Stimulated activated naive CD4-positive, alpha-beta T cell (primary cell): ENCODE measurements at places on chromosomes 1 and 21.

GRCh38 chr1:197786280-197786679 is 11.0 kb upstream of the DENND1B start:
- DNase-seq, result no peak

GRCh38 chr1:212688341-212689047 is 11.1 kb downstream of the BATF3 start:
- no peak for DNase-seq

- no peak for DNase-seq
These were observed 27.7 kb upstream of the HAO2 start for GRCh38 chr1:119340861-119341261.

- no peak for DNase-seq
These were observed 629.5 kb downstream of the LMO4 start for GRCh38 chr1:87958201-87958600.

DNA sequence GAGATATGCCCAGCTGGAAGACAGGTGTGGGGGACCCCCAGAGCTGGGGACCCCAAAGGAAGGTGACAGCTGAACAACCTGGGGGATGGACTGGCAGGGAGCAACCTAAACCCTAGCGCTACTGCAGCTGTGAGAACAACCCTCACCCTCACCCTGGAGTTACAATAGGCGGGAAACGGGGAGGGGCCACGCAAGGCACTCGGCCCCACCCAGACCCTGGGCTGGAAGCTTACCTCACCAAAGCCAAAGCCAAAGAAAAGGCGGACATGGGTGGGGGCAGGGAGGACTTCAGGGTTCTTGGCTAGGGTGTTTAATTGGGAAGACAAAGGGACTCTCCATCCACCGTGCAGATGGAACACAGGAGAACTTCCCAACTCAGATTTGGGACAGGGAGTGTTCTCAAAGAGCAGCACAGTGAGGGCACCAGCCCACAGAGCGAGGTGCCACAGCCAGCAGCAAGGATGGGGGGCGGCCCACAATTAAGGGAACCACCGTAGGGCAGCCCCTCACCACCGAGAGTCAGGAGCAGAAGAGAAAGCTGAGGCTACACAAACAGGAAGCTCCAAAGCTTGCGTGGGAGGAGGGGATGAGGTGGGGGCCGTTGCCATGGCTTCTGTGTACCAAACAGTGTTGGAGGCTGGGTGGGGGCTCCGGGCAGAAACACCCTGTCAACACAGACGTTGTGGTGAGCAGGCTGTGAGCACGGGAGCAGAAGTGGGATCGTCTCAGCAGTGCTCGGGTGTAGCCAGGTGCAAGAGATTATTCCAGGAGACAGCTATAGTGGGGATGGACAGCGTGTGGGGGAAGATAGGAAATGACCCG is 1.9 kb downstream of the TAGLN2 start:
- DNase-seq, result peak; percentile 95

DNA sequence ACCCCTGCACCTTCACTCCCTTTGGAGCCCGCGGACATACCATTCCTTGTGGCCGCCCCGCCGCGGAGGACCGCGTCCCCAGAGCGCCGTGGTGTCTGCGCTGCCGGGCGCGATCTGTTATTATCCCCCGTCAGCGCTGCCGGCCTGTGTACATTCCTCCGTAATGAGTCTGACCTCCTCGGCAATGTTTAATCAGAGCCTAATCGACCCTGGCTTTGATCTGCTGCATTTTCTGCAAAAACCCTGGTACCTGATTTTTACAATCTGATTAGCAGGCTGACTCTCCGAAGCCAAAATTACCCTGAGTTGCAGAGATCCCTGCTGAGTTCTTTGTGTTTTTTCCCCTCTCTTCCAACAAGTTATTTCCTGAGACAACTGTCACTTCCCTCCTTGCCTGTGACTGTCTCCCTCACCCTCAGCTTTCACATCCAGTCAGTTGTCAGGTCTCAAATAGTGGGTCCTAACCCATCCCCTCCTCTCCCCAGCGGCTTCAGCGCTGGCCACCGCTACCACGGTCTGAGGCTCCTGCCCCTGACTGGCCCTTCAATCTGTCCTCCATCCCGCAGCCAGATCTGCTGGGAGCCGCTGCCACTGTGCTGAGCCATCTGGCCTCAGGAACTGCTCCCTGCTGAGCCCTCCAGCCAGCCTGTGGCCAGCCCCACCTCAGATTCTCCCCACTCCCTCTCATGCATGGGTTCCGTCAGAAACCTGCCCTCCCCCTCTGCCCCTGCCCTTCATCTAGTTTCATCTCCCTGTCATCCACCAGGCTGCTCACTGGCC is 53.5 kb downstream of the GLIS1 start:
- DNase-seq, result no peak

- DNase-seq, result no peak
These were observed 92.8 kb downstream of the CD247 start for GRCh38 chr1:167425482-167425881.

DNA sequence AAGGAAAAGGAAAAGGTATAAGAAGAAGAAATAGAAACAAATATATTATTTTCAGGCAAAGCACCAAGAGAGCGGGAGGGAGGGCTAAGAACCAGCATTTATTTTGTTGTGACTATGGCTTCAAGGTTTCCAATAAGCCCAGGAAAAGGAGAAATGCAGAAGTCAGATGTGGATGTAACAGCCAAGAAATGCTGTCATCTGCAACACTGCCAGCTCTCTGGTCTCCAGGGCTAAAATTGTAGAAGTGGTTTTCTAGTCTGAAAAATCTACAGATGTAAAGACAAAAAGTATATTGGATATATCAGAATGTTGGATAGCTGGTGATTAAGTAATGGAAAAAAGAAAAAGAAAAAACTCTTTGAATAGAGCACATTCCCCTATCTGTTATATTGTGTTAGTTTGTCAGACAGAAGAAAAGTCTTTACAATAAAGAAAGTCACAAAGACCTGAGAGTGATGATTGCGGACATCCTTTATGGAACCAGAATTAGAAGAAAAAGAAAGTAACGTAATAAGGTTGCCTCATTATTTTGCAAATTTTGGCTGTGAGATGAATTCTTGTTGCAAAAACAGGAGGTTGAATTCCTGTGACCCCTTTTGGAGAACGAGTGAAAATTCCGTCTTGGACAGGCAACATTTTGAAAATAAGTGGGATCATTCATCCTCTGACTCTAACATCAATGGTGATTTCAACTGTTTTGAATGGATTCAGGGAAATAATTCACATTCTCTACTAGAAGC is 938.1 kb downstream of the TTLL7 start:
- no peak for DNase-seq

DNA sequence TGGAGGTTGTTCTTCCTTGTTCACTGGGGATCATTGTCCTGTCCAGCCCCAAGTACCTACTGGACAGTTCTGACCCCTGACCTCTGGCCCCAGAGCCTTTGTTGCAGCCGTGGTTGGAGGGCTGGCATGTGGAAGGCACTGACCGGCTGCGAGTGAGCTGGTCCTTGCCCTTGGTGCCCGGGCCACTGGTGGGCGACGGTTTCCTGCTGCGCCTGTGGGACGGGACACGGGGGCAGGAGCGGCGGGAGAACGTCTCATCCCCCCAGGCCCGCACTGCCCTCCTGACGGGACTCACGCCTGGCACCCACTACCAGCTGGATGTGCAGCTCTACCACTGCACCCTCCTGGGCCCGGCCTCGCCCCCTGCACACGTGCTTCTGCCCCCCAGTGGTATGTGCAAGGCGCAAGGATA is 11.4 kb downstream of the TIE1 start:
- DNase-seq, result no peak

GRCh38 chr1:12375133-12375829 is 145.5 kb downstream of the VPS13D start:
- no peak for DNase-seq

- DNase-seq, result no peak
These were observed 59.9 kb downstream of the CLEC20A start for GRCh38 chr1:178436899-178437298.

DNA sequence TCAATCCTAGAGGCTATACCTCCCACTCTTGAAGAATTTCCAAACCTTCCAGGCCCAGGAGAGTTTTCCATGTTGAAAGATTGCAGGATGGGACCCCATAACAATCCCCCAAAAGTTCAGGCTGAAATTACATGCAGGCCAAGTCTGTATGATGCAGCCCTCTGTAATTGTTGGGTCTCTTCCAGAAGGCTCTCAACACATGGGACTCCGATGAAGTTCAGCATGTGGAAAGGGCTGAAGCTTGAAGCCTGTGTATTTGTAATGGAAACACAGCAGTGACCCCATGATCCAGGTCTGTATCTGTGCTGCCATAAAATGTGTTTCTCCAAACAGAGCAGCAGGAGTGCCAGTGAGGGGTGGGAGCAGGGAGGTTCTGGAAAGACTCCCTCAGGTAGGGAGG is 202.5 kb upstream of the LYPLAL1 start:
- no peak for DNase-seq

DNA sequence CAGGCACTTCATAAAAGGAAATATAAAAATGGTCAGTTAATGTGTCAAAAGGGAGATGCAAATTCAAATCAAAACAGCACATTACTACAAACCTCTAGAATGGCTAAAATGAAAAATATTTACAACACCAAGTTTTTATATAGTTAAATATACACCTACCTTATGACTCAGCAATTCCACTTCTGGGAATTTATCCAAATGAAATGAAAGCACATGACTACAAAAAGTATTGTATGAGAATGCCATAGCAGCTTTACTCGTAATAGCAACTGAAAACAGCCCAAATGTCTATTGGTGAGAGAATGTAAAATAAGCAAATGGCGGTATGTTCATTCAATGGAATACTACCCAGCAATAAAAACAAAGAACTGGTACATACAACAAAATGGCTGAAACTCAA is 175.8 kb upstream of the SPAG17 start:
- DNase-seq, result no peak

DNA sequence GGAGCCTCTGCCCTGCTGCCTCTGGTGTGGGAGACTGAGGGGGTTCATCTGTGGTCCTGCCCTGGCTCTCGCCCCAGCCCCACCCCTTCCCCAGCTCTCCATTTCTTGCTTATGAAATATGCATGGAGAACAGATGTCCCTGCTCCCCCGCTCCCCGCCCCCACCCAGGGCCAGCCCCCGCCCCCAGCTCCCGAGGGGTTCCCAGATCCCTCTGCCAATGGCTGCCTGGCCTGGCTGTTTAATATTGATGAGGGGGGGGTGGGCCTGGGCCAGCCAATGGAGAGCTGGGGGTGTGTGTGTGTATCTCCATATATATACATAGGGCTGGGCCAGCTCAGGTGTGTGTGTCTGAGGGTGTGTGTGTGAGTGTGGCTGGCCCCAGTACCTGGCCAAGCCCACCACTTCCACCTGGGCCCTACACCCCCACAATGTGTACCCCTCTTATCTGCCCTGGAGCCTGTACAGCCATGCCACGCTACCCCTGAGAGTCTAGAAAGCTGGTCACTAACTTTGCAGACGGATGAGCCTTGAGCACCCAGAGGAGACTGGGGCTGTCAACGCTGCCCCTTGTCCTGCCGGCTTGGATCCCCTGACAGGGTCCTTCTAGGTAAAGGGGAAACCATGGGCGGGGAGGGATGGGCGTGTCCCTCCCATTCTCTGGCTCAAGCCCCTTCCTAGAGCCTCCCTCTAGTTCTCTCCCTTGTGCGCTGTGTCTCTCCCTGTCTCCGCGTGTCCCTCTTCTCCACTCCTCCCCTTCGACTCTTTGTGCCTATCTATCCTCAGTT is at the start of gene NHLH1:
Gene NHLH1, plus strand, starts transcription at position 341 of the 785 bp plus-strand sequence. CDS start 3,661 bp downstream, outside the sequence.
- no peak for DNase-seq

DNA sequence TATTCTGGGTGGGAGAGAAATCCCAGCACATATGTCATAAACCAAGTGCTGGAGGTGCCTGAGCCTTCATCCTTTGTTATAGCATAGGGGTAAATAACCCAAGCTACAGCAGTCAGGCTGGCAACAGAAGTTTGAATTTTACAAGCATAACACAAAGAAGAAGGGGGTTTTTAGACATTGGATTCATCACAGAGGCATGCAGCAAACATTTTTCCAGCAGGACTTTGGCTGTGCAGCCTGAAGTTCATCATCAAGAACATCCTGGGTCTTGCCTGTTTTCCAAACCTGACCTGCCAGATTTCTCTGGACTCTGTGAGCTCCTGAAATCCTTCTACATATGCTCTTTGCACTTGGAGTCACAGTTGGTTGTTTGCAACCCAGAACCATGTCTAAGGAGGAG is 16.2 kb downstream of the PTGER3 start:
- no peak for DNase-seq

- DNase-seq, result peak; percentile 26
These were observed 610 bp downstream of the SCYL3 start for GRCh38 chr1:169892927-169893644.

- DNase-seq, result no peak
These were observed 120.1 kb downstream of the USP25 start for GRCh38 chr21:15849927-15850326.

DNA sequence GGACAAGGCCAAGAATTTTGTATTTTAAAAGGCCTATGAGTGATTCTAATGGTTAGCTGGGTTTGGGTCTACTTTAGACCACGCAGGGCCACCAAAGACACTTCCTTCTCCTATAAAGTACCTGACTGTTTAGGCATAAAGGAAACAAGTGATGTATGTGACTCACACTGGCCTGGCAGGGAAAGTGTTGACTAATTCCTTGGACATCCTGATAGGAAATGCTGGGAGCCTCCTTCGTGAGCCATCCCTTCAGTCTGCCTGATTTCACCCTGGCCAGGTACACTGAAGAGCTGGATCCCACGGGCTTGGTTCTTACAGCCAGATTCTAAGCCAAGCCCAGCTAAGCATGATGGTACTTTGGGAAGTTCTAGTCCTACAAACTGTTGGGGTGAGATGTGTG is 100.5 kb upstream of the HMGB4 start:
- DNase-seq, result no peak

GRCh38 chr1:97047421-97047793 is 325.8 kb downstream of the PTBP2 start:
- DNase-seq, result no peak

- DNase-seq, result no peak
These were observed 37.2 kb upstream of the TNFRSF1B start for GRCh38 chr1:12129624-12130023.

DNA sequence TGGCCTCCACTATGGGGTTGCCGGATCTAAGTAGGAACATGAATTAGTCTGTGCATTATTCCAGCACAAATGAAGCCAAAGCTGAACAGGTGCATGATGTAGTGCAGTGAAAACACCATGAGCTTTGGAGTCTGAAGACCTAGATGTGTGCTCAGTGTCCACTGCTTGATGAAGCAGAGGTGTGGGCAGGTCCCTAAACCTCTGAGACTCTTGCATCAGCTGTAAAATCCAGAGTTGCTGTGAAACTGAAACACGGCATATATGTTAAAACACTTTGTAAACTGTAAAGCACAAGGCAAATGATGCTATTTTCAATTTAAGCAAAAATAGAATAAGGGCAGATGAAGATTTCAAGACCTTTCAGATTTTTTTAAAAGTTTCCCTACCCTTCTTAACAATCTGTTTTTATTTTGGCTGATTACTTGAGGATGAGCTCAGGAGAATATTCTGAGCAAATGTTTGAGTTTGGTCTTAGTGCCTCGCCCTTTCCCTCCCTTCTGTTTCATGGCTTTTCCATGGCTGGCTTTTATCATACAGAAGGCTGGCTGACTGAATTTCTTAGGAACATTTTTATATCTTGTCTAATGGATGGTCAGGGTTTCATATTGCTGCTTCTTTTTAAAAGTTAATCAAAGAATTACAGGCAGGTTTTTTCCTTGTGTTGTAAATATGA is 221.8 kb downstream of the NTNG1 start:
- no peak for DNase-seq

GRCh38 chr1:42670425-42670824 is 11.8 kb upstream of the YBX1 start:
- DNase-seq, result no peak
